SJSA1 (cell line): ENCODE measurements at places on chromosomes 11 and 22. TPM values are rescaled to one million over a fixed set of nuclear protein-coding genes. Genes with fewer than 3 reads are reported as not detected.
A peak's percentile ranks its signal among the peaks of the same experiment; 100 is the strongest.

Gene HOATZ
- total RNA-seq: not detected in 2 replicates

GRCh38 chr22:23061471-23062280 lies 8.6 kb upstream of the GNAZ start:
- DNase-seq: peak; percentile 35

DNA sequence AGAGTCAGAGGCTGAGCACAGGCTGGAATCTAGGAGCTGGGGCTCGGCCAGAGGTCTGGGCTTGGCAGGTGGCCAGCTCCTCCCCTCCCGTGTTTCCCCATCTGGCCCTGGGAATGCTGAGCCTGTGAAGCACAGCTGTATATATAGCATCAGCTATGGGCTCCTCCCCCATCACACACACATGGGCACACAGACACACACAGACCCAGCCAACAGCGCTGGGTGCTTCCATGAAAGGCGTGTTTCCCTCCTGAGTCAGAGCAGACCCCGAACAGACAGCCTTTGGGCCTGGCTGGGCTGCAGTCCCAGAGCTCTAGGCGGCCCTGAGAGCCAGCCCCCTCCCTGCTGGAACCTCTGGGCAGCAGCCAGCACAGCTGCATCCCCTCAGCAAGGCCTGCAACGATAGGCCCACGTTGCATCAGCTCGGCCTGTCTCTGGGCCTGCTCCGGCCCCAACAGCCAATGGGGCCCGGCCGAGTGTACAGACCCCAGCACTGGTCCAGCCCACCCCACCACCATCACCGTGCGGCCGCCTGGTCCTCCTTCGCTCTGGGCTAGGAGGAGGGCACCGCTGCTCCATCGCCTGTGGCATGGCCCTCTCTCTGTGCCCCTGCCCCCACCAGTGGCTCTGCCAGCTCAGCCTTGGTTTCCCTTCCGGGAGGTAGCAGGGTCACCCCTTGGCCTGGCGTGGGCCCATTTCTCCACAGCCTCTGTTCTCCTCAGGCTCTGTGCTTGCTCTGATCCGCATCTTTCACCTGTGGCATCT lies 7.6 kb upstream of the SERPINH1 start:
- peak; percentile 78 for DNase-seq

DNA sequence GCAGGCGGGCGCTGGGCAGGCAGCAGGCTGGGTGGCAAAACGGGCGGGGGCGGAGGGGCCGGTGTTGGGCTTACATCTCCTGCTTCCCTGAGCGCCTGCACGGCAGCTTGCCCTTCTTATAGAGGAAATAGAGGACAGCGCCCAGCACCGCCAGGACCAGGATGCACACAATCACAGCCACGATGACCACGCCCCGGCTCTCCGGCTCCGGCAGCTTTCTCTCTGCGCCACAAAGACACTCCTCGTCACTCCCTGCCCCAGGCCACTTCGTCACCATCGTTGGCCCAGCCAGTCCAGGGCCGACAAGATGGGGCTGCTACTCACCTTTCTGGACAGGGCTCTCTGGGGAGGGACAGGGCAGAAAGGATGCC lies 6.3 kb downstream of the MCAM start:
- DNase-seq: no peak

Gene USP2
- total RNA-seq: 0.21 TPM in 1 of 2 replicates, not detected in the other
